Activated CD8-positive, alpha-beta memory T cell treated with anti-CD3 and anti-CD28 coated beads, Interleukin-2, amount 10 ng/mL, durations not matched to agents 7 days and 5 days (primary cell): ENCODE measurements at places on chromosomes 16 and 17. TPM values are rescaled to one million over a fixed set of nuclear protein-coding genes. Genes with fewer than 3 reads are reported as not detected.

GRCh38 chr16:23629516-23629915, 11.6 kb downstream of the PALB2 start:
- H3K27ac ChIP-seq, result no peak overlapping the region
- H3K4me3 ChIP-seq, result no peak overlapping the region
- no peak for DNase-seq
- H3K36me3 ChIP-seq, result peaks cover 41% of the 10 kb centered on the region

The TBC1D3K gene
- total RNA-seq, result not detected

- H3K4me3 ChIP-seq, result no peak overlapping the region
- H3K27me3 ChIP-seq, result no peaks in the 10 kb centered on the region
- peak overlapping the region; percentile 36 for H3K27ac ChIP-seq
- no peak for DNase-seq
Measured at GRCh38 chr16:16071631-16072244, 122.3 kb downstream of the ABCC1 start.

- H3K36me3 ChIP-seq, result peaks cover 30% of the 10 kb centered on the region
- no peaks in the 10 kb centered on the region for H3K27me3 ChIP-seq
- H3K4me3 ChIP-seq, result peak overlapping the region; percentile 38
- H3K4me1 ChIP-seq, result peaks cover 47% of the 10 kb centered on the region
- H3K27ac ChIP-seq, result peak overlapping the region; percentile 54
Measured at GRCh38 chr17:3960764-3961163, 3.5 kb downstream of the ATP2A3 start.

The CANT1 gene
- total RNA-seq, result 78.3 TPM

- DNase-seq, result no peak
- no peak overlapping the region for H3K4me3 ChIP-seq
- no peak overlapping the region for H3K27ac ChIP-seq
- no peaks in the 10 kb centered on the region for H3K4me1 ChIP-seq
Measured at GRCh38 chr16:88727871-88728270, 21.6 kb downstream of the CTU2 start.

The CSH2 gene
- not detected for total RNA-seq

DNA sequence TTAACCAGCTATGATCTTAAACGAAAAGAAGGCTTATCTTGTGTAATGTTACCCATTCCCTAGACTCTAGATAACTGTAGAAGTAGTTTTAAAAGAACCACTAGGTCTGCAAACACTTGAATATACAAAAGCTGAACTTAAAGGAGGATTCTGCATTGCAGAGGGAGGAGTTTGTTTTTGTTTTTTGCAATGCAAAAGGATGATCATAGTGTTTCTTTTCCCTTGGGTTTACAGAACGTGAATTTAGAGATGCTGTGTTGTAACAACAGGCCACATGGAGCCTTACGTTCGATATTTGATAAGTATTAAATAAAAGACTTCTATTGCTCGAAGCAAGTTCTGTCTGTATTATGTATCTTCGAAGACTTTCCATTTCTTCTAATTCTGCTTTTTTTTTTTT, 77.6 kb downstream of the CHD9 start:
- H3K36me3 ChIP-seq, result no peaks in the 10 kb centered on the region
- DNase-seq, result no peak
- peaks cover 14% of the 10 kb centered on the region for H3K4me1 ChIP-seq
- no peaks in the 10 kb centered on the region for H3K27me3 ChIP-seq
- H3K4me3 ChIP-seq, result peak overlapping the region; percentile 36

- no peak for DNase-seq
- no peaks in the 10 kb centered on the region for H3K36me3 ChIP-seq
- H3K4me3 ChIP-seq, result no peak overlapping the region
- H3K27me3 ChIP-seq, result peaks cover 9% of the 10 kb centered on the region
- no peak overlapping the region for H3K27ac ChIP-seq
- H3K4me1 ChIP-seq, result peaks cover 16% of the 10 kb centered on the region
Measured at GRCh38 chr16:50459496-50460080, 88.6 kb upstream of the NKD1 start.

DNA sequence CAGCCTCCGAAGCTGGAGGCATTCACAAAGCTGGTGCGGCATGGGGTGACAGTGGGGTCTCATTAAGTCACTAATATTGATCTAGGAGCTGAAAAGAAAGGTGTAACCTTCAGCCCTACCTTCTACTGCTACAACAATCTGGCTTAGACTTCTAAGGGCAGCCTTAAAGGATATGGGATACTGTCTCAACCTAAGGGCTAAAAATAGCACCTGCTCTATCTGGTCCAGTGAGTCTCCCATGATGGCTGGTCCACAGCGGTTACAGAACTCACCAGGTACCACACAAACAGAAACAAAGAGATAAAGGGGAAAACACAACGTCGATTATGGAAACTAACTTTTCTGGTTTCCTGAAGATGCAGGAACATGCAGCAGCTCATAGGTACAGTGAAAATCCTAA, 115.8 kb downstream of the SMG6 start:
- peaks cover 32% of the 10 kb centered on the region for H3K4me1 ChIP-seq
- no peak overlapping the region for H3K4me3 ChIP-seq
- no peak for DNase-seq
- H3K27ac ChIP-seq, result no peak overlapping the region
- H3K36me3 ChIP-seq, result peaks cover 18% of the 10 kb centered on the region
